ENCODE measurements at places on chromosomes 1 and 21.

GRCh38 chr1:40041466-40041838 is 923 bp downstream of the CAP1 start:
- DNase-seq: no peak

GRCh38 chr1:162757476-162757875 is 33.0 kb upstream of the HSD17B7 start:
- DNase-seq: no peak

DNA sequence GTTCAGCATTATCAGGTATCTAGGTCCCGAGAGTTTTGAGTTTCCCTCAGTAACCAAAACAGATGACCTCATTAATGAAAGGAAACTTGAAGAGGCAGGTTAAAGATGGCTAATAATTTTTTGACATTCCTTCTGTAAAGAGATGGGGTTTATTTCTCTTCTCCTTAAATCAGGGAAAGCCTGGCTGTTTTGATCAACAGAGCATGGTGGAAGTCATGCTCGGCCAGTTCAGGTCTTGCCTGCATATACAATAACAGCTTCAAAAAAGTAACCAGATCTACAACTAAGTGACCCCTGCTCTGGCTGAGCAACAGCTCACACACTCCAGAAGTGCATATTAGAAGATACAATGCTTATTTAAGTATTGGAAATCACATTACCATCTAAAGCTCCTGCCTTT is 36.6 kb upstream of the POU2F1 start:
- no peak for DNase-seq

DNA sequence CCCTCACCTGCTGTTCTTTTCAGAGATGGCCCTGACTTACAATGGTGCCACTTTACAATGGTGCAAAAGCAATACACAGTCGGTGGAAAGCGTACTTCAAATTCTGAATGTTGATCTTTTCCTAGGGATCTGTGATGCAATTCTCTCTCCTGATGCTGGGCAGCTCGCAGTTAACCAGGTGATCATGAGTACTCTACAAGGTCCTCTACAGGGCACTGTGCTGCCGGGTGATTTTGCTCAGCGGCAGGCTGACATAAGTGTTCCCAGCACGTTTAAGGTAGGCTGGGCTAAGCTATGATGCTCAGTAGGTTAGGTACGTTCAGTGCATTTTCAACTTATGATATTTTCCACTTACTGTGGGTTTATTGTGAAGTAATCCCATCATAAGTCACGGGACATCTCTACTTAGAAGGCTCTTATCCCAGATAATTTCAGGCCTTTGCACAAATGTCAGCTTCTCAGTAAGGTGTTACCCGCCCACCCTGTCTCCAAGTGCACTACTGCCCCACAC is 126.5 kb downstream of the KCNN3 start:
- no peak for DNase-seq

DNA sequence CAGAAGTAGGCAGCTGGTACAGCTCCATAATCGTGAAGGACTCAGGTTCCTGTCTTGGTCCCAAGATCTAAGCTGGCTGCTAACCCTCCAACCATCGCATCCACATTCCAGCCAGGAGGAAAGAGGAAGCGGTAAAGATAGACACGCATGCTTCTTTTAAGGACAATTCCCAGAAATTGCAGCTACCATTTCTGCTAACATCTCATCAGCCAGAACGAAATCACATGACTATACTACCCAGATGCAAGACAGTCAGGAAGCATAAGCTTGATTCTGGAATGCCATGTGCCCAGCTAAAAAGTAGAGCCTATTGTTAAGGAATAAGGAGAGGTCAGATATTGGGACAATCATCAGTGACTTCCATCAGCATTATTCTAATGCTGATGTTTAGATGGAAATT is 110.4 kb downstream of the EPHB2 start:
- DNase-seq: no peak

GRCh38 chr1:48876330-48876785 is 99.7 kb upstream of the BEND5 start:
- DNase-seq: no peak

GRCh38 chr1:40078512-40079333 is 18.3 kb downstream of the PPT1 start:
- peak; percentile 51 for DNase-seq

- no peak for DNase-seq
These were observed 2.9 kb upstream of the ATP1A1 start for GRCh38 chr1:116370181-116370580.

GRCh38 chr1:51564124-51564523 is 45.1 kb upstream of the EPS15 start:
- DNase-seq: no peak

DNA sequence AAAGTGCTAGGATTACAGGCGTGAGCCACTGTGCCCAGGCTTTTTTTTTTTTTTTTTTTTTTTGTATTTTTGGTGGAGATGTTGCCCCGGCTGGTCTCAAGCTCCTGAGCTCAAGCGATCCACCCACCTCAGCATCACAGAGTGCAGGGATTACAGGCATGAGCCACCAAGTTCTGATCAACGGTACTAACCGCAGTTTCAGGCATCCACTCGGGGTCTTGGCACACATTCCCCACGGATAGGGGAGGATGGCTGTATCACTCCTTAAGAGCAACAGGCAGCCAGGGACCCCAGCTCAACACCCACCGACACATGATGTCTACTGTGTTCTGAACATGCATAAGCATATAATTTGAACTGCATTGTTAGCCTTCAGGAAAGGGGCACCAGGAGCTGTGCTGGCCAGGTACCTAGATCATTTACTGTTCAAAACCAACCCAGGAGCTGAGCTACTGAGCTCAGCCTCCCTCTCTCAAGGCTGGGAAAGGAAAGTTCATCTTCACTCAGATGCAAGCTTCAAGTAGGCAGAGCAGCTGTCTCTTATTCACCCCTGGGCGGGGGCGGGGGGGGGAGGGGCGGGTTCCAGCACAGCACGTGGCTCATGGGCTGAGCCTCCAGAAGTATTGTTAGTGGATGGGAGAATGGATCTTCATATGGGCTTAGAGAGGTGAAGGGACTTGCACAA is 24.7 kb downstream of the CAPZB start:
- peak; percentile 40 for DNase-seq

GRCh38 chr1:60281360-60281932 is 207.9 kb upstream of the C1orf87 start:
- no peak for DNase-seq

GRCh38 chr1:31617218-31617915 is at the start of gene HCRTR1:
HCRTR1 (plus strand) TSS chr1:31617689; CDS start chr1:31619193, 1,504 bp downstream.
- DNase-seq: no peak
